ENCODE measurements at places on chromosomes 5 and 9. TPM values are rescaled to one million over a fixed set of nuclear protein-coding genes. Genes with fewer than 3 reads are reported as not detected.

The FREM1 gene
- total RNA-seq, result 1.7 TPM

The SEMA6A gene
- 424 TPM for total RNA-seq

DNA sequence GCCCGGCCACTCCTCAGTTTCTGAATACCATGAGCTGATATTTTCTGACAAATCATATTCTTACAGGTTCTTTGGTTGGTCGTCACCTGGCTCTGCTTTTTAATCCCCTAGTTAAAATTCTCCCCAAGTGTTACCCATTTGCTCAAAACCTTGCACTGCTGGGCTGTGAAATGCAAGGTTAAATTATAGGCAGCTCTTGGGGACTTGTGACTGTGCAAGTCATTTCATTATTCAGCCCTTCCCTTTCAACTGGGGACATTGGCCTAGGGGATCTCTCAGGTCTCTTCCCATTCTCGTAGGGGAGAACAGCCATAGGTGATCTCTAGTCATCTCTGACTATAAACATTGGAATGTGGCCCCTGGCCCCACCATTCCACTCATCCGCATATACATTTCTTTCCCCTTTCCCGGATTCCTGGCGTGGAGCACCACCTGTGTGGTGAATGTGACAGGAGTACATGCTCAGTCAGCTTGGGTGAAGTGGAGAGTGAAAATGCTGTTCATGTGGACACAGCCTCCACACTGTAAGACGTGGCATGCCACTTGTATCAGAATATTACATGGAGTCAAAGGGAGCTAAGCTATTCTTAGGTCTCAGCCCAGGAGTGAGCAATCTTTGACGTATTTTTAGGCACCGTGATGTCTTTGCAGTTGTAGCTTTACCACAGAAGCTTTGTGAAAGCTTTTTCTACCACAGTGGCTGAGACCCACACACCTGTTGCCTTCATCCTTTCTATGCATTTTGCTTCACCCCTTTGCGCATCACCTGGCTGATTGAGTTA, 386.7 kb downstream of the KDM4C start:
- no peaks in the 10 kb centered on the region for H3K27me3 ChIP-seq
- H3K27ac ChIP-seq, result no peak overlapping the region
- no peak overlapping the region for H3K4me3 ChIP-seq
- peaks cover 4% of the 10 kb centered on the region for H3K4me1 ChIP-seq

The SLC28A3 gene
- not detected for total RNA-seq

GRCh38 chr5:66871651-66872050, 275.5 kb downstream of the MAST4 start:
- no peak overlapping the region for H3K27ac ChIP-seq
- H3K4me3 ChIP-seq, result no peak overlapping the region
- no peak for DNase-seq
- peaks cover 12% of the 10 kb centered on the region for H3K4me1 ChIP-seq
- H3K27me3 ChIP-seq, result peaks cover 2% of the 10 kb centered on the region
- H3K36me3 ChIP-seq, result no peaks in the 10 kb centered on the region

DNA sequence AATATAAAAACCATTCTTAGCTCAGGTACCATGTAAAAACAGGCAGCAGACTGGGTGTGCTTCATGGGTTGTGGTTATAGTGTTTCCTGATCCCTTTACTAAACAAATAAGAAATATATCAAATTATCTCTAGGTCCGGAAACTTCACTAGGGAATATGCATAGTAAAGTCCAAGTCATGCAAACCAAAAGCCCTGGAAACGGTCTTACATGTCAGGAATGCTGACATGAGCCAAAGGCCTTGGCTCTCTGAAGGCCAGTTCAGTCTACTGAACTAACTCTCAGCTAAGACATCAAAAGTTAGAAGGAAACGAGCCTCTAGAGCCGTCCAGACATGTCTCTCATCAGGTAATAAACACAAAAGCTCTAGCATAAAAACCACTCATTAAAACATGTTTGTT, 778.9 kb upstream of the ZNF608 start:
- H3K36me3 ChIP-seq, result no peaks in the 10 kb centered on the region
- peaks cover 2% of the 10 kb centered on the region for H3K4me1 ChIP-seq
- H3K27me3 ChIP-seq, result peaks cover 2% of the 10 kb centered on the region
- DNase-seq, result no peak

- H3K27ac ChIP-seq, result no peak overlapping the region
- no peak overlapping the region for H3K4me3 ChIP-seq
- peaks cover 2% of the 10 kb centered on the region for H3K27me3 ChIP-seq
Observed at GRCh38 chr9:99515093-99515492, 293.0 kb downstream of the SEC61B start.

The STPG3 gene
- total RNA-seq, result not detected

The DDX46 gene
- 53.3 TPM for total RNA-seq

- no peaks in the 10 kb centered on the region for H3K36me3 ChIP-seq
- H3K27ac ChIP-seq, result no peak overlapping the region
- no peak overlapping the region for H3K4me3 ChIP-seq
- no peak for DNase-seq
- peaks cover 2% of the 10 kb centered on the region for H3K27me3 ChIP-seq
Observed at GRCh38 chr9:116951588-116952435, 264.7 kb downstream of the TRIM32 start.

The CNTFR gene
- total RNA-seq, result 170 TPM

DNA sequence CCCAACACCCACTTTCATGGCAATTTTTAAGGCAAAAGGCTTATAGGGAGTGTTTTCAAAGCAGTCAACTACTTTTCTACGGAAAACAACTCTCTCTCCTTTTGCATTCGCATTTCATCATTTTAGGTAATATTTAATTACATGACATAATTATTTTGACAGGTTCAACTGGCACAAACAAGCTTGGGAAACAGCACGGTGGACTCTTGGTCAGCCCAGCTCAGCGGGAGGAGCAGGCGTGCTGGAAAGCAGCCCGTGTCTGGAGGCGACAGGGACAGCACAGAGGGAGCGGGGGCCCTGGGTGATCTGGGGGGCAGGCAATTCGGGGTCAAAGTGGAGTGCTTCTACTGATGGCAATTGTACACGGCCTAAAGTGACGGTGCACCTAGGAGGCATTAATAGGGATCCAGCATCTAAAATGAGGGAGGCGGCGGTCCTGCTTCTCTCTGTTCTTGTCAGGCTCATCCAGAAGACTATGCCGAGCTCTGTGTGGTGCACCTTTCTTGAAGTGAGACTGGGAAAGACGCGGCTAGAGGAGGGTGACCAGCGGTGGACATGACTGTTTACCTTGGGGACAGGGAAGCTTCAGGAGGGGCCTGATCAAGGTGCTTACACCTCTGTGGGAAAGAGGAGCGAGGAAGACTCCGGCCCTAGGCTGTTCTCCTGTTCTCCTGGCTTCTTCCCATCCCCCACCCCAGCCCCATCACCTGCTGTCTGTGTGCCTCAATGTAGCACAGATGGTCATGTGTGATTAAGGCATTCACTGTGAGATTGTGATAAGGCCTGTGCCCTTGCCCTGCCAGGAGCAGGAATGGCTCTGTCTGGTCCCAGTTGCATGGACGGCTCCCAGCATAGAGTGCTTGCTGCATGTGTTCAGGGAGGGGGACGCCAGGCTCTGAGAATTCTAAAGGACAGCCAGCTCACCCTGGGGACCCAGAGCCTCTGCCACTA, 3.4 kb downstream of the MYMK start:
- no peak overlapping the region for H3K4me3 ChIP-seq
- no peak for DNase-seq
- H3K27ac ChIP-seq, result no peak overlapping the region
- H3K36me3 ChIP-seq, result peaks cover 6% of the 10 kb centered on the region
- peaks cover 27% of the 10 kb centered on the region for H3K4me1 ChIP-seq

GRCh38 chr5:143806579-143806978, 5.4 kb upstream of the HMHB1 start:
- no peak overlapping the region for H3K27ac ChIP-seq
- H3K36me3 ChIP-seq, result no peaks in the 10 kb centered on the region
- H3K27me3 ChIP-seq, result no peaks in the 10 kb centered on the region
- no peak overlapping the region for H3K4me3 ChIP-seq
- no peak for DNase-seq

The GRM6 gene
- not detected for total RNA-seq

- no peak for DNase-seq
- no peak overlapping the region for H3K27ac ChIP-seq
- H3K36me3 ChIP-seq, result no peaks in the 10 kb centered on the region
- H3K27me3 ChIP-seq, result no peaks in the 10 kb centered on the region
- peaks cover 10% of the 10 kb centered on the region for H3K4me1 ChIP-seq
Observed at GRCh38 chr9:91577633-91578061, 154.0 kb upstream of the NFIL3 start.

The MGAT1 gene
- 45.6 TPM for total RNA-seq

The EDIL3 gene
- 220 TPM for total RNA-seq

The GABRA6 gene
- not detected for total RNA-seq

The SLC27A6 gene
- total RNA-seq, result not detected

The ZNF608 gene
- total RNA-seq, result 161 TPM
